ENCODE measurements at places on chromosomes 5 and 9. TPM values are rescaled to one million over a fixed set of nuclear protein-coding genes. Genes with fewer than 3 reads are reported as not detected.

Gene PCDHGA2
- total RNA-seq, result 2.7 TPM

Gene GPR150
- total RNA-seq, result 0.28 TPM

Gene GPR151
- not detected for total RNA-seq

Gene ITGA2
- total RNA-seq, result 17.5 TPM

Gene HSD17B3
- total RNA-seq, result not detected

Gene MED22
- total RNA-seq, result 9.5 TPM

Gene KIF4B
- total RNA-seq, result under 0.01 TPM

Gene ADRA1B
- 0.14 TPM for total RNA-seq

Gene CRB2
- total RNA-seq, result under 0.01 TPM

Gene PHF2
- 12.3 TPM for total RNA-seq

Gene OMD
- not detected for total RNA-seq

Gene MCIDAS
- not detected for total RNA-seq

Gene ARID3C
- 0.14 TPM for total RNA-seq

Gene ZFP2
- total RNA-seq, result 0.83 TPM

Gene ZNF354C
- 7.7 TPM for total RNA-seq

Gene SRP19
- total RNA-seq, result 64.7 TPM

Gene PITX1
- 208 TPM for total RNA-seq

Gene NEUROG1
- total RNA-seq, result not detected

Gene PDZD2
- 0.43 TPM for total RNA-seq

Gene STING1
- total RNA-seq, result 26.9 TPM

Gene SLC34A1
- not detected for total RNA-seq

Gene SPATA31E1
- total RNA-seq, result not detected

Gene FGD3
- total RNA-seq, result not detected

Gene PTAR1
- 69.8 TPM for total RNA-seq

Gene RIMOC1
- total RNA-seq, result 13.7 TPM

Gene PDLIM4
- 53.3 TPM for total RNA-seq

Gene NFIB
- 9.7 TPM for total RNA-seq

Gene FCN2
- not detected for total RNA-seq

Gene GAS1
- 85.8 TPM for total RNA-seq

Gene DMGDH
- total RNA-seq, result 2.7 TPM

Gene PCDHAC2
- total RNA-seq, result 0.14 TPM

Gene KCNT1
- not detected for total RNA-seq

Gene TIFAB
- total RNA-seq, result not detected

Gene ACSL6
- total RNA-seq, result 0.09 TPM

Gene ADAMTS13
- 1.00 TPM for total RNA-seq

Gene GPX3
- 35.2 TPM for total RNA-seq

Gene IL13
- not detected for total RNA-seq

Gene TRAPPC13
- 23.9 TPM for total RNA-seq

Gene BAAT
- not detected for total RNA-seq

Gene LIX1
- total RNA-seq, result not detected

Gene FST
- 68.3 TPM for total RNA-seq

Gene PRUNE2
- total RNA-seq, result 9.2 TPM

Gene PPP1R26
- total RNA-seq, result 9.5 TPM

Gene CNTFR
- total RNA-seq, result under 0.01 TPM

Gene C9orf85
- 13.6 TPM for total RNA-seq

Gene LCN1
- 0.65 TPM for total RNA-seq

Gene SMIM33
- total RNA-seq, result not detected

Gene GLT6D1
- not detected for total RNA-seq

Measured in smooth muscle cell of bladder (primary cell).